Transverse colon (tissue), 4 donors: ENCODE measurements at places on chromosomes 13 and 19.
A peak's percentile ranks its signal among the peaks of the same experiment; 100 is the strongest.

GRCh38 chr13:22592515-22592914 is 588.3 kb upstream of the SGCG start:
- no peak for DNase-seq

- peak; percentile 13 for DNase-seq
Observed at GRCh38 chr13:30569901-30570576, 47.7 kb upstream of the USPL1 start.

- DNase-seq: no peak
Observed at GRCh38 chr13:67155898-67156722, 74.0 kb downstream of the PCDH9 start.

- DNase-seq: no peak
Observed at GRCh38 chr13:59269476-59269875, 894.3 kb downstream of the DIAPH3 start.

DNA sequence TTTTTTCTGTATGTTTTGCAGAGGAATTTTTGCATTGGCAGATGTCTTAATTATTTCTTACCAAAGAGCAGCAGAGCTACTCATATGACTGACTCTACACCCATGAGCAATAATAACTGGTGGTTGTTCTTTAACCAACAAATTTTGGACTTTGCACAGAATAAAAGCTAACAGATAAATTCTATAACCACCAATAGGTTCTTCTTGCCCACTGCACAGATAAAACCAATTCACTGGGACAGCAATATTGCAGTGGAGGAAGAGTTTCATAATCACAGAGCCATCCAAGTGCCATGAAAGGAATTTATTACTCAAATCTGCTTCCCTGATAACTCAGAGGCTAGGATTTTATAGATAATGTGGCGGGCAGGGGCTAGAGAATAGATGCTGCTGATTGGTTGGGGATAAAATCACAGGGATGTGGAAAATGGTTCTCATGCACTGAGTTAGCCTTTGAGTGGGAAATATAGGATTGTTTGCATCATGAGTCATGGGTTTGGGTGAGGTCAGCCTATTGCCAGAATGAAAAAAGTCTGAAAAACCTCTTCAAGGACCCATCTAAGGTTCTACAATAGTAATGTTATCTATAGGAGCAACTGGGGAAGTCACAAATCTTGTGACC is 104.3 kb upstream of the PCDH17 start:
- no peak for DNase-seq
